Articular chondrocyte of knee joint (primary cell): ENCODE measurements at places on chromosomes 12 and 14. TPM values are rescaled to one million over a fixed set of nuclear protein-coding genes. Genes with fewer than 3 reads are reported as not detected.

GLIPR1 gene
- 255 and 301 TPM in 2 replicates for total RNA-seq

TCL1B gene
- not detected in 2 replicates for total RNA-seq

PYGL gene
- total RNA-seq = 77.8 and 95.0 TPM in 2 replicates

SSPN gene
- total RNA-seq = 13.6 and 14.7 TPM in 2 replicates

EXOC3L4 gene
- 0.26 TPM in 1 of 2 replicates, not detected in the other for total RNA-seq
